ENCODE measurements at places on chromosomes 3 and 15.

DNA sequence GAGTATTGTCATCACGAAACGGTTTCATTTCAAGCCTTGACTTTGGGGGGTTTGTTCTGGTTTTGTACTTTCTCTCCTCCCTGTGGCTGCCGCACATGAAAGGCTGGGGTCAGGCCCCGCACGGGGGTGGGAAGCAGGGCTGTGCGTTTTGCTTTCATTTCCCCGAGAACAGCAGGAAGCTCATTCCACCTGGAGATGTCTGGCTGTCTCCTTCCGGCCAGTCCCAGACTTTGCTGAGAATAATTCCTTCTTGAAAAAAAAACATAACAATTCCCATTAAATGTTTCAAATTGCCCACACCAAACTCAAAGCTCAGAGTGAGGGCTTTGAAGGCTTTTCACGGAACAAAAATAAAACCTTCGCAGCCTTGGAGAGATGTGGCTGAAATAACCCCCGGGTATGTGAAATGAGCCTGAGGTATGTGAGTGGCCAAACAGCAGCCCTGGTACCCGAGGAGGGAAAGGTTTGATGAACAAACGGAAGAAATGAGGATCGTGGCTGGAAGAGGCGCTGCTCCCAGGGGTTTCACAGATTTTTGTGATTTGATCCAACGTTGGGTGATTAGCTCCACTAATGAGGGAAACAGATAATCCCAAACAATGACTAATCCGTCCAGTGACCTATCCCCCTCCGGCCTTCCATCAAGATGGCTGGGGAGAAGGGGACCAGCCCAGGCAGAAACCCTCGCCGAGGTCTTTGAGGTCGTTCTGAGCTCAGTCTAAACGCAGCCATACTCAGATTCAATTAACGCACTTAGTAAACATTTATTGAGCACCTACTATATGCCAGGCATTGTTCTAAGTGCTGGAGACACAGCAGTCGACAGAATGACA lies 126.9 kb upstream of the MEF2A start:
- DNase-seq = peak; percentile 38

- DNase-seq = no peak
These were observed 130.1 kb upstream of the PTX3 start for GRCh38 chr3:157306502-157306901.

GRCh38 chr3:68256635-68257223 lies 602.3 kb upstream of the SUCLG2 start:
- DNase-seq = no peak

DNA sequence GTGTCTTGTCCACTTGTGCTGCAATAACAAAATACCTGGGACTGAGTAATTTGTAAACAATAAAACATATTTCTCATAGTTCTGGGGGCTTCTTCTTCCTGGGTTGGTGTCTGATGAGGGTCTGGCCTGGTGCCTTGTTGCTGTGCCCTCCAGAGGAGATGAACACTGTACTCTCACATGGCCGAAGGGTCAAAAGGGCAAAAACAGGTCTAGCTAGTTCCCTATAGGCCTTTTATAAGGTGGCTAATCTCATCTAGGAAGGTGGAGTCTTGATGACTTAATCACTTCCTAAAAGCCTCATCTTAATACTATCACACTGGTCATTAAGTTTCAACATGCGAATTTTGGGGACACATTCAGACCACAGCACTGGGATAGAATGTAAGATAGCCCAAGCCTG lies 228.4 kb downstream of the TLE3 start:
- DNase-seq = no peak

GRCh38 chr15:70072479-70072878 lies 25.2 kb downstream of the TLE3 start:
- DNase-seq = no peak

GRCh38 chr3:36244728-36245127 lies 135.6 kb upstream of the STAC start:
- no peak for DNase-seq

- DNase-seq = no peak
These were observed 77.2 kb downstream of the C3orf38 start for GRCh38 chr3:88226910-88227309.

- DNase-seq = no peak
These were observed 749.3 kb upstream of the CADM2 start for GRCh38 chr3:84209474-84209873.

DNA sequence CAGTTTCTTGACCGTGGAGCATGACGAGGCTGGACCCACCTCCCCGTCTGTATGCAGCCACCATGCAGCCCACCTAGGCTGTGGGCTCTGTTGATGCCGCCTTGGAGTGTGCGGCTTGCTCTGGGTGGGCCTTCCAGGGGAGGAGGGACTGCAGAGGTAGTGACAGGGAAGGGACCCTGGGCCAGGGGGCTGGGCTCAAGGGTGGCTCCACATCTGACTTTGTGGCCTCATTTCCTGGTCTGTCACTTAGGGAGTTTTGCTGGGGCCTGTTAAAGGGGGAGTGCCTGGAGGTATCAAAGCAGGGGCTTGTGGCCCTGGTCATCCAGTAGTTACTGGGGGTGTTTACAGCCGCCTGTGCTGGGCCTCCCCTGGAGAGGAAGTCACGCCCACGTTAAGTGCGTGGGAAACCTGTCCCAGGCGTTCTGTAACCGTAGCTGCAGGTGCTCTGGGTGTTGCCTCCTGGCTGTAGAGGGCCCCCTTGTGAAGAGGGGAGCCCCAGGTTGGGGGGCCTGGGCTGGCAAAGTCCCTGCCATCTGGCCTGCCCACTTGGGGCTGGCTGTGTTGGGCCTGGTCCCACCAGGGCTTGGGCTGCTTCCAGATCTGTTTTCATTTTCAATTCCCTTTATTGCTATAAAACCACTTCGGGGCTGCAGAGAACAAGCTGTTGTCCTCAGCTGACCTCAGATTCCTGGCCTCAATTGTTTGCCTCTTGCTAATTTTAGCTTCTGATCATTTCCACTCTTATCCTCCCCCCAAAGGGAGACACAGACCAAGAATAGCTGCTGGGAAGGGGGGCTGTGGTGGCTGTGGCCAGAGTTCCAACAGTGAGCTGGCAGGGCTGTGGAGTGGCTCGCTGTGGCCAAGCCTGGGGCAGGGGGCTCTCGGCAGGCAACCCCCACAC lies 26.5 kb downstream of the KLF13 start:
- DNase-seq = peak; percentile 78

DNA sequence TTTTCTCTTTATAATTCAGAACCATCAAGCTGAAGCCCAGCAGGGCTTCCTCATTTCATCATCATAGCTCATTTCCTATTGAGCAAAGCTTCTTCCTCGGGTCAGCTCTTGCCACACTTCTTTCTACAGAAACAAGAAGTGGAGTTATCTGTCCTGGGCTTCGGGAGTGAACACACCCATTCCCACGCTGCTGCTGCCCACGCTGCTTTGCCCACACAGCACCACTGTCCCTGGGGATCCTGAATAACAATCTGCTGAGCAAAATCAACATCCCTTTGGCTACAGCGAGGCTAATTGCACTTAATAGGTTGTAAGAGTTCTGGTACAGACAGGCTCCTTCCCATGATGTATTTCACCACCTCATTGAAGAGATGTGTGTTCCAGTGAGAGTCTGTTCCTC lies 23.7 kb downstream of the CEP19 start:
- DNase-seq = no peak

DNA sequence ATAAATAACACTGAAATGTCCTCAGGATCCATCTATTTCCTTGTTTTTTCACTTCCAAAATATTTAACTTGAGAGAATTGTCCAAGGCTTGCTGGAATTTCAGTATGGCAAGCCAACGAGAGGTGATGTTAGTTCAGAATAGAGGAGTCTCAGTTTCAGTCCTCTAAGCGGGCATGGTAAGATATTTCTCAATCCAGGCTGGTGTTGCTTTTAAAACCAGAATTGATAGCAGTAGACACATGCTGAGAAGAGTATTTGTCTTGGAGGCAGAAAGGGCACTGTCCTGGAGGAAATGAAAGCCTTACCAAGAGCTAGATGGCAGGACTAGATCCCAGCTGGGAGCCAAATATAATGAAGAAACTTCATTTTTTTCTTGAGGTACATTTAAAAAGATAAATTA lies 23.1 kb downstream of the PHLDB2 start:
- DNase-seq = no peak

GRCh38 chr3:24582431-24583403 lies 88.1 kb upstream of the THRB start:
- DNase-seq = no peak

Data from right hindlimb (tissue), 1 donor.